ENCODE measurements at places on chromosomes 2 and 18.

GRCh38 chr18:5073026-5073944 lies 123.8 kb downstream of the AKAIN1 start:
- peak; percentile 50 for DNase-seq

DNA sequence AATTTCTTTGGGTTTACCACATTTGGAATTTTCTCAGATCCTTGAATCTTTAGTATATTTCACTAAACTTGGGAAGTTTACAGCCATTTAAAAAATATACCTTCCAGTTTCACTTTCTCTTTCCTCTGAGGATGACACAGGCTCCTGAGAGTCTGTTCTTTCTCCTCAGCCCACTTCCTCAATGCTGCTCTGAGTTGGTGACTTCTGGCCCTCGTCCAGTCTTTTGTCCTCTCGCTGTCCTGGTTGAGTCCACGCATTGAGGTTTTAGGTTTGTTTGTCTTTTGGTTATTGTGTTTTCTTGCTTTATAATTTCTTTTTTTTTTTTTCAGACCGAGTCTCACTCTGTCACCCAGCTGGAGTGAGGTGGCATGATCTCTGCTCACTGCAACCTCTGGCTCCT lies 40.7 kb upstream of the GALR1 start:
- DNase-seq, result no peak

GRCh38 chr2:20592106-20593071 lies 58.5 kb downstream of the HS1BP3 start:
- no peak for DNase-seq

- no peak for DNase-seq
Observed at GRCh38 chr2:132896073-132896472, 226.1 kb upstream of the LYPD1 start.

GRCh38 chr2:160388464-160389263 lies 104.9 kb downstream of the RBMS1 start:
- no peak for DNase-seq

- DNase-seq, result no peak
Observed at GRCh38 chr2:39741871-39742270, 37.2 kb downstream of the THUMPD2 start.

DNA sequence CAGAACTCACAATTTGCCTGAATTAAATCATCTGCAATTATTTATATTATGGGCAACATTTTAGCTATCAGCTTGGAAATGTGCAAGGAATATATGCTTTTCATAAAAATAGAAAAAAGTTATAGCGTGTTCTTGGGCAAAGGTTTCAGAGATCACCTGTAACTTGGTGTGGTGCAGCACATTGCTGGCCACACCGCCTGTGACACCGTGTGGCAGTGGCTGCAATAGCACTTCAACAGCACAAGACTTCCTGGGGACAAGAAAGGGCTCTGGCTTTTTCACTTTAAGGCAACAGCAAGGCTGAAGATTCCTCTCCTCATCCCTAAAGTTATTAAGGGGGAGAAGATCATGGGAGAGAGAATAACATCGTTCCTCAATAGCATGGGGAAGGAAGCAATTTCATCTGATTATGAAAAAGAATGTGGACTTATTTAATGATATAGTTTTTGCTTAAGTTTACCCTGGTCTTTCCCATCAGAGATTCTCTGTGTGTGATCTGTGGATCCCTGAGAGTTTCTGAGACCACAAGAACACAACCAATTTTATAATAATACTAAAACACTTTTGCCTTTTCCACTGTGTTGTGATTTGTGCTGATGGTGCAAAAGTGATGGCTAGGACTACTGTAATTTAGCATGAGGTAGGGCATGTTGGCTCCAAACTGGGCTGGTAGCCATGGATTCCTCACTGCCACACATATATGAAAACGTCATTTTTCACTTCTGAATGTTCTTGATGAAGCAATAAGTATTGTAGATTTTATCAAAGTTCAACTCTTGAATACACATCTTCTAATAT lies 15.0 kb upstream of the SERPINB3 start:
- DNase-seq, result peak; percentile 16

- peak; percentile 61 for DNase-seq
Observed at GRCh38 chr2:106542746-106543359, 55.7 kb downstream of the CD8B2 start.

DNA sequence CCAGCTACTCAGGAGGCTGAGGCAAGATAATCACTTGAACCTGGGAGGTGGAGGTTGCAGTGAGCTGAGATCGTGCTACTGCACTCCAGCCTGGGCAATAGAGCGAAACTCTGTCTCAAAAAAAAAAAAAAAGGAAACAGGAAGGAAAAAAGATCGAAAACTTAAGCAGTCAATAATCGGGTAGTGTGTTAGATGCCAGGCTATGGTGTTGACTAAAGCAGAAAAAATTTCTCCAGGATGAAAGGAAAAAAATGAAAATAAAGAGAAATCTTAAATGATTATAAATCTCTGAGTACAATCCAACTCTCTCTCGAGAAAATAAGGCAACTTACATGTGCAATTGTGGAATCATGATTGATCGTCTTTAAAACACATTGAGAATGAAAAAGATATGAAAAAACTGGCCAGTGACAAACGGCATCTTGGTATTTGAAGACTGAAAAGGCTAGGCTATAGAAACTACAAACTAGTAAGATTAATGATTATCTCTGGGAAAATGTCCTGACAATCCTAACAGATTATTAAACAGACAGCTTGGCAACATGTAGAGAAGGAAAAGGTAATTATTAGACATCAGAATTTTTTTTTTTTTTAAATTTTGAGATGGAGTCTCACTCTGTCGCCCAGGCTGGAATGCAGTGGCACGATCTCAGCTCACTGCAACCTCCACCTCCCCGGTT lies 16.3 kb upstream of the EPHA4 start:
- DNase-seq, result no peak

DNA sequence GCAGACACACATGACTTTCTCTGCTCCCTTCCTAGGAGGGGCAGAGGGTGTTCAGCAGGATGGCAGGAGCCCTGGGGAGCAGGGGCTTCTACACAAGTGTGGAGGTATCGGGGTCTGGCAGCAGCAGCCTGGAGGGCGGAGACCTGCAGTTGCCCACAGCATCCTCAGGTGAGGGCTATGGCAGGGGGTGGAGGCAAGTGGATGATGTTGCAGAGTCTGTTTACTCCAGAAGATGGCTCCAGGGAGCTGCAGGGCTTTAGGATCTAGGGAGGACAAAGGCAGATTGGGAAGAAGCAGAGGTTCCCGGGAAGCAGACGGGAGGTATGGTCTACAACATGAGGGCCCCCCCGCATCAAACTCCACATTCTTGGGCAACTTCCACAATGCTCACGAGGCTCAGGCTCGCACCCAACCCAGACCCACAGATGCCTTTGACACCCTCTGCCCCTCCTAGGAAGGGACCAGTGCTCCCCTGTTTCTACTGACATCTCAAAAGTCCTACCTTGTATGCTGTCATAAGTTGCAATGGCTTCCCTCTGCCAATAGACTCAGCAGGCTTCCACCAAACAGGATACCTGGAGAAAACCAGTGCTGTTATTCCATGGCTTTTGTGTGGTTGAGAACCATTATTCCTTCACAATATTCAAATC lies 12.0 kb upstream of the ATP6V1C2 start:
- DNase-seq, result peak; percentile 31

DNA sequence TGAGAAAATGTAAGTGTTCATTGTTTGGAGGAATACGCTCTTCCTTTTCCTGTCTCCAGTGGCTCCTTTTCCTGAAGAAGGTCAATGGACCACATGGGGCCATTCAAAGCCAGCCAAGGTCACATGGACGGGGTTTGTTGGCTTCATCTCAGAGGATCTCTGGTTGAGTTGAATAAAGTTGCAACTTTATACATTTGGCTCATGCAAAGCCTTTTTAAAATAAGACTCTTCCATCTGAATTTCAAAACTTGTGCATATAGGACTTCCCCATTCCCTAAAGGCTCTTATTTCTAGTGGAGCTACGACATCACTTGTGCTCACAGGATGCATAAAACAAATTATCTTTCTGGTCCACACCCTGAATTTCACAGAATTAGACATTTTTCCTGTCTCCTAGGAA lies 235.5 kb downstream of the CMPK2 start:
- DNase-seq, result no peak

DNA sequence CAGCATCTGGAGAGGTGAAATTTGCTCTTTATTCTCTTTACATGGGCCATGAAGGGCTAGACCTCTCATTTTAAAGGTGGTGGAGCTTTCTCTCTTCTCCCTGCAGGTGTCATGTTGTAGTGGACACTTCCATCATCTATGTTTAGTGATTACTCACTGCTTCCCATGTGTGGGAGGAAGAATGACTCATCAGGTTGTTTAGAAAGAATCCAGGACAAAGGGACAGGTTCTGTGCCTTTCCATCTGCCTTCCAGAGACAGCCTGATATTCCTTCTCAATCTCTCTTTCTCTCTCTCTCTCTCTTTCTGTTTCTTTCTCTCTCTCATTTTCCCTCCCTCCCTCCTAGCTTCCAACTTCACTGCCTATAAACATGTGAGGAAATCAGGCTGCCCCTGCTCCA lies 38.7 kb downstream of the SCG2 start:
- DNase-seq, result no peak

Data from NCI-H1105 treated with DMSO at 0.1 percent for 48 hours (cell line).